ENCODE measurements at places on chromosomes 1 and 21.

- peak; percentile 39 for DNase-seq
Measured at GRCh38 chr1:9181176-9181906, 52.4 kb upstream of the GPR157 start.

GRCh38 chr1:3463013-3463385 lies 8.5 kb downstream of the ARHGEF16 start:
- no peak for DNase-seq

DNA sequence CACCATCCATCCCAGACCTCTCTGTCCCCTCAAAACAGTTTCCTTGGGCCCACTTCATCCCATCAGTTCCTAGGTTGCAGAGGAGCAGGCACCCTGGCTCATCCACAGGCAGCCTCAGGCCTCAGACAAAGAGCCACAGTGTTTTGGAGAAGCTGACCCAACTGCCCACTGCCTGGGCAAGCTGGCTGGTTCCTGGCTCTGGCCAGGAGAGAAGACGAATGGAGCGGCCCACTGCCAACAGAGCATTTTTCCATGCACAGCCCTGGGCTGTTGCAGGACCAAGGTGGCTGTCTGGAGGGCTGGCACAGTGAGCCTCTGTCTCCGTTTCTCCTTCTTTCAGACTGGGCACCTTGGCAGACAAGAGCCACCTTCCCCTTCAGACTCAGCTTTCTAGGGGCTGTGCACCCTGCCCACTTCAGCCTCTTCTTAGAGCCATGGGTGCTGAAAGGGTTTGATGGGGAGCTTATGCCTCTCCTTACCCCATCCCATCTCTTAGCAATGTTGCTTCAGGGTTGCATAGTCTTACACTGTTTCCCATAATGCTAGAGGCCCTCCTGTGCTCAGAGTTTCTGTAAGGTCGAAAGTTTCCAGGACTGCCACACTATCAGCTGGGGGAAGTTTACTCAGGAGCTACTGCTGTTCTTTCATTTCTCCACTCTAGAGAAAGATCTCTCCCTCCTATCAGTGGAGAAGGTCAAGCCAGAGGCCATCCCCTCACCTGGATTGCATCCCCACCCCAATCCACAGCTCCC lies 973 bp downstream of the FMOD start:
- no peak for DNase-seq

DNA sequence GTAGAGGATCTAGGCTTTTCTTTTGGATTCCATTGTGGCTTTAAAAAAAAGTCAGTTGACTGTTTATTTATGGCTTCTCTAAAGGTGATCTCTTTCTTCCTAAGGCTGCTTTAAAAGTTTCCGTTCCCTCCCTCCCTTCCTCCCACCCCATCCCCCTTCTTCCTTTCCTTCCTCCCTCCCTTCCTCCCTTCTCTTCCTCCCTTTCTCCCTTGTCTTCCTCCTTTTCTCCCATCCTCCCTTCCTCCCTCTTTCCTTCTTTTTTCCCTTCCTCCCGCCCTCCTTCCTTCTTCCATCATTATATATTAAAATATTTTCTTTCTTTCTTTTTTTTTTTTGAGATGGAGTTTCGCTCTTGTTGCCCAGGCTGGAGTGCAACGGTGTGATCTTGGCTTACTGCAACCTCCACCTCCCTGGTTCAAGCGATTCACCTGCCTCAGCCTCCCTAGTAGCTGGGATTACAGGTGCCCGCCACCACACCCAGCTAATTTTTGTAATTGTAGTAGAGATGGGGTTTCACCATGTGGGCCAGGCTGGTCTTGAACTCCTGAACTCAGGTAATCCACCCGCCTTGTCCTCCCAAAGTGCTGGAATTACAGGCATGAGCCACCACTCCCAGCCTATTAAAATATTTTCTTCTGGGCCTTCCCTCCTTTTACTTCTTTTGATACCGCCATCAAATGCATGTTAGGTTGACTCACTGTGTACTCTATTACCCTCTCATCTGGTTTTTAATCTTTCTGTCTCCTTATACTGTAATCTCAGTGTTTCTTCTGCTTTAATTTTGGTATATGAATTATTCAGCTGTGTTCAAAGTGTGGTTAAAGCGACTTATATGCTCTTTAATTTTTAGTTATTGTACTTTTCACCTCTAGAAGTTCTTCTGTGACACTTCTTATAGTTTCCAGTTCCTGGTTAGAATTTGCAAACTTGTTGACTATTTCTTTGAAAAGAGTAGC lies 59.2 kb upstream of the ATP5PO start:
- no peak for DNase-seq

DNA sequence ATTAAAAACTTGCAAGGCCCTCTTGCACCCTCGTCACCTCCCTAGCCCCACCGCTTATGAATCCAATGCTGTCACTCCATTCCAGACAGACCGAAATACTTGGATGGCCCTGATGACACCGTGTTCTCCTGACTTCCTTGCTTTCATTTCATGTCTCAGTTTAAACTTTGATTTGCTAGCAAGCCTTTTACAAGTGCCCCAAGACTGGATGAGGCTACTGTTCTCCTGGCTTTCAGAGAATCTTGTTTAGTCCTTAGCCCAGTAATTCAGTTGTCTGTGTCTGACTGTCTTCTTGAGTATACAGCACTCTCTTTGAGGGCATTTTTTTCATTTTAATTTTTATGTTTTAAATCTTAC lies 824 bp upstream of the IFI44L start:
- DNase-seq: no peak

DNA sequence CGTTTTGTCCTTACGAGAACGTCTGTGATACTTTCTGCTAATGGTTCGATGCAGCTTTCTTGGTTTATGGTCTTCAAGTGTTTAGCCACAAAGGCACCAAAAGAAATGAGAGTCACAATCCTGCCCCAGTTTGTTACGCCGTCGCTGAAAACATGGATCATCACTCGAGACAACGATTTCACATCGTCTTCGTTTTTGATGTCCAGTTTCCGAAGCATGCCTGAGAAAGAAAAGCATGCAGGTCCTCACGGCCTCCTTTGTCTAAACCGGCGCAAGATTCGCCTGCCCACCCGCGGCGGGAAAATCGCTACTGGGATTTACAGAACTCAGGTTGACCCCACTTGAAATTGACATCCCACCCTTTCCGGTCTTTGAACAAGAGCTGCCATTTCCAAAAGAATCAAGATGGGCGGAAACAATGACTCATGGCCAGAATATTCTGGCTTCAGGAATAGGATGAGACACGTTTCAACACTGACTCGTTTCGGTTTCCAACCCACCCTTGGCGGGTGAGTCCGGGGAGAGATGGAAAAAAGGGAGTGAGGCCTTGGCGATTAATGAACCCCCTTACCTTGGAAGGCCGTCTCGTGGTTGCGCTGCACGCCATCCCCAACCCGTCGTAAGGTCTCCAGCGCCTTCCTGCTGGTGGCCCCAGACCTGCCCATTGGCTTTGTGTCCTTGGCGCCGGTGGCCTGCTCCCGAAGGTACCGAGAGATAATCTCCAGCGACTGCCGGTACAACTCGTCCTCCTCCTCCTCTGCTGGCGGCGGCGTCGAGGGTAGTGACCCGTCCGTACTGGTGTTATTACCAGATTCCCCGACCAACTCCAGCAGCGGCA lies 919 bp downstream of the MCL1 start:
- peak; percentile 92 for DNase-seq

DNA sequence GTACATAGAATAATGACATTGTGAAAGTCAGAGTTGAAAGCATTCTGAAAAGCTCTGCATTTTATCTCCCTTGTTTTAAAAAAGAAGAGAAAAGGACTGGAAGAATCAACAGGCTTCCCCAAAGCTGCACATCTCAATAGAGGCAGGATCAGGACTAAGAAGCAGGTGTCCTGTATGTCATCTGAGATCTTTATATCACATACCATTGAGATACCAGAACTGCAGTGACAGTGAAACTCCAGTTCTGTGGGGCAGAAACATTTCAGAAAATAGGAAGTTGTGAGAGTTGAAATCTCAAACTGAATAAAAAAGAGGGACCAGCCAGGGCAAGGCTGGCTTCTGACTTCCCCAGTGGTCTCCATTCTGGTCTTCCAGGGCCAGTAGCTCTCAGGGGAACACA lies 33.0 kb upstream of the SH2D1B start:
- DNase-seq: no peak

DNA sequence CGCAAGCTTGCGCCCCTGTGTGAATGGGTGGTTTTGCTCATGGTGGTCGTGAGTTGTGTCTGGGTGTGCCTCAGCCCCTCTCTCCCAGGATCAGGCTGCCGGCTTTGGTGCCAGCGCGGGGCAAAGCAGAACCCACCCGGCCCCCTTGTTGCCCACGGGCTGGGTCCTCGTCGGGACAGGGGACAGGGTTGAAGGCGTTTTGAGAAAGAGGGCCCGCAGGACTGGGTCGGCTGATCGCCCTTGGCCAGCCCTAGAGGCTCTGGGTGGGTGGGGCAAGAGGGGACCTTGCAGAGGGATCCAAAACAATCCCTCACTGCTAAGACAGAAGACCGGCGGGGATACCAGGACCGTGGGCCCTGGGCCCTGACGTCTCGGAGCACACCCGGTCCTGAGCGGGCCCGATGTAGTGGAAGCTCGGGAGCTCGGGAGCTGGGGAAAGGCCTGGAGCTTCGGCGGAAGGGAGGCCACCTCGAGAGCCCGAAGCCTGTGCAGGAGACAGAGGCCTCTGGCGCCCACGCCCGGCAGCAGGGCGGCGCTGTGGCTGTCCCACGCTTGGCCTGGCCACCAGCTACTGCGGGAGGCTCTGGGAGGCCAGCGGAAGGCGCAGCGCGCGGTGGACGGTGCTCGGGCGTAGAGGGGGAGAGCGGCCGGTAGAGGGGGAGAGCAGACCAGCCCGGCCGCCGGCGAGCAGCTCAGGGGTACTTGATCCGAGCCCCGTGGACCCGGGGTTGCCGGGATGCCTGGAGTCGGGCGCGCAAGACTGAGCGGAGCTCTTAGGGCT lies 2.8 kb upstream of the ZNF678 start:
- no peak for DNase-seq

GRCh38 chr1:245702346-245702745 lies 547.6 kb downstream of the KIF26B start:
- DNase-seq: no peak

DNA sequence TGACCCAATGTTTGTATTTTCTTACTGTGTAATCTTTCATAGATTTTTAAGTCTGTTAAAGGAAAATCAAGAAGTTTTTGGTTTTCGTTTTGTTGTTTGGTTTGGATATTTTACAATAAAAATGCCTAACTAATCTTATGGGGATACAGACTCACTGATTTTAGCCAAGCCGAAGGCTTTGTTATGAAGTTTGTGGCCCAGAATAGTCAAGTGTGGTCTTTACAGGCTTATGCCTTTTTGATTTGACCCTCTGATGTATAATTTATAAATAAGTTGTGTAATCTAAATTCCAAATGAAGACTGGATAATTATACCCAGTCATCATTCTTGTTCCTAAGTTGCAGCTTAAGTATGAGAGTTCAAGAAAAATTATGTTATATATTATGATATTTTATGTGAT lies 739.3 kb downstream of the ADGRL2 start:
- no peak for DNase-seq

- DNase-seq: no peak
Measured at GRCh38 chr1:151124763-151125403, 21.5 kb downstream of the SEMA6C start.

GRCh38 chr1:216847397-216848036 lies 124.3 kb upstream of the ESRRG start:
- DNase-seq: peak; percentile 62

GRCh38 chr1:92307980-92308379 lies 9.1 kb downstream of the RPAP2 start:
- no peak for DNase-seq

DNA sequence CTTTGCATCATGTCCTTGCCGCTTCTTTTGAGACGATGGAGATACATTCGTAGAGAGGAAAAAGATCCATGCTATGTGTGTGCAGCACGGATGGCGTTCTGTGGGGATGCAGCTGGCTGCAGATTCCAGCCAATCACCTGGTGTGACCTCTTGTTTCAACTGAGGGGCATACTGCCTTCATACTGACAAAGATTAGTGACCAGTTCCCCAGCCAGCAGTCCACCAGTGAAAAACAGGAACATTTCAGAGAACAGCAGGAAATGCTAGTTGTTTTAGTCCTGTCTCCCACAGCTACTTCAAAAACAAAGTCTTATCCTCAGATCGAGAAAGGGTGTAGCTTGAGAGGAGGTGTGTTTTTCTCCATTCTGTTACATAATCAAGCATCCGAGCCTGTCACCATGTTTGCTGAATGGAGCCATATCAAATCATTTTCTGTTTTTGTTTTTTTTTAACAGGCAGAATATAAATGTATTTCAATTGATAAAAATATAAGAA lies 255.7 kb upstream of the FMN2 start:
- DNase-seq: no peak

GRCh38 chr1:230307213-230307612 lies 118.9 kb downstream of the PGBD5 start:
- peak; percentile 29 for DNase-seq

- DNase-seq: peak; percentile 70
Measured at GRCh38 chr1:17903386-17903785, 148.3 kb downstream of the ACTL8 start.

DNA sequence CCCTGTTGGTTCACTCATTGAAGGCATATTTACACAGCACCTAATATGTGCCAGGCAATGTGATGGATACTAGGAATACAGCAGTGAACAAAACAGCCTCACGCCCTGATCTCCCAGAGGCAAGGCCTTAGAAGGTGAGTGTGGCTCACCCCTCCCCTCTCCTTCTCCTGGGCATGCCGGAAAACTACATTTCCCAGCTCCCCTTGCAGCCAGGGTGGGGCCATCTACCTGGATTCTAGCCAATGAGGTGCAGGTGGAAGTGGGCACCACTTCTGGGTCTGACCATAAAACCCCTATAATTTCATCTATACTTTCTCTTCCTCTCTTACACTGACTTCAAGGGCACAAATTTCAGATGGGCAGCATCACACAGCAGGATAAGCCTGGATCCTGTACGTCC lies 63.8 kb downstream of the FBXO2 start:
- no peak for DNase-seq

- no peak for DNase-seq
Measured at GRCh38 chr1:101161619-101162018, 75.2 kb upstream of the S1PR1 start.

- DNase-seq: no peak
Measured at GRCh38 chr1:59752556-59753414, 62.0 kb upstream of the HOOK1 start.

GRCh38 chr1:20250340-20250989 lies 40.2 kb upstream of the VWA5B1 start:
- DNase-seq: no peak

GRCh38 chr1:117250061-117250606 lies 39.4 kb upstream of the VTCN1 start:
- DNase-seq: peak; percentile 24

All from NCI-H226 (cell line).